Activated CD8-positive, alpha-beta T cell treated with anti-CD3 and anti-CD28 coated beads for 36 hours (primary cell): ENCODE measurements at places on chromosomes 2 and 18.

DNA sequence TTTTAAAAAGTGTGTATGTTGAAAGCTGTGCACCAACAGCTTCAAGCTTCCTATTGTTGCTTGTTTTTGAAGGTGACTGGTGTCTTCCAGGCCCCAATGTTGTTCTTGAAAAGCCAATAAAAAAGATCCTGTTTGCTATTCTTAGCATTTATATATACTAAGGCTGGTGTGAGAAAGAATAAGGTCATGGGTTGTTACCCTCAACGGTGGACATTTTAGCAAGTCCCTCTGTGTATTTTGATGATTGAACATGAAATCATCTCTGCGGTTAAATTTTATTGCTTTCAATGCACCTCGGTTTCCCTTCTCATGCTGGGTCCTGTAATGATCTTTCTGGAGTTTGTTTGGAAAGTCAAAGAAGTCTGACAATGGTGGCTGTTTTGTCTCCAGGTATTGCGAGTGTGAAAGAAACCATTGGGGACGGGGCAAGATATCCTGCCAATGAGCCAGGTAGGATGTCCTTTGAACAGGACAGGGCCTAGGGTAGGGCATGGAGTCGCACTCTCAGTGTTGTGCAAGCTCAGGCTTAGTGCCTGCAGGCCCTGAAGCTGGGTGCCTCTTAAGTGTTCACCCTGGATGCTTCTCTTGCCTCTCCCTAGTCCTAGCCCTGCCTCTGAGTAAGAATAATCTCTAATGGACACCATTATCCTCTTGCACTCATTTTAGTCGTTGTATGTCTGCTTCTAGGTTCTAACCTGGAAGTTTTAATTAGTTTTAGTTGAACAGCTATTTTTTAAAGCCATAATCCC is 16.0 kb upstream of the KLF7 start:
- DNase-seq = no peak

DNA sequence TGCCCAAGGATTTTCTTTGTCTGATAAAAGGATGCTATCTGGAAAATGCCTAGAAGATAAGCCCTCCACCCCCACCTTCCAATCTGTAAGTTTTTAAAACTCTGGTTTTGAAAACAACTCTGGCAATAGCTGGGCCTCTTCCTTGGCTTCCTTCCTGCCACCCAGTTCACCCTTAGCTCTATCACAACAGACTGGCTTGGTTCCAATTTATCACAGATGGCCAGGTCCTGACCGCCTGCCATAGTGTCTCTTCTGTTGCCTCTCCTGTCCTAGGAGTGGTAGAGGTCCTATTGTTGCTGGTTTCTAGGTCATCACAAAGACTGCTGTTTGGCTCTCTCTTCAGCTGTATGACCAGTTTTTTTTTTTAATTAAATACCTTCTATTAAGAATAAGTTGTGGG is 1727.9 kb upstream of the SLC39A10 start:
- DNase-seq = no peak

DNA sequence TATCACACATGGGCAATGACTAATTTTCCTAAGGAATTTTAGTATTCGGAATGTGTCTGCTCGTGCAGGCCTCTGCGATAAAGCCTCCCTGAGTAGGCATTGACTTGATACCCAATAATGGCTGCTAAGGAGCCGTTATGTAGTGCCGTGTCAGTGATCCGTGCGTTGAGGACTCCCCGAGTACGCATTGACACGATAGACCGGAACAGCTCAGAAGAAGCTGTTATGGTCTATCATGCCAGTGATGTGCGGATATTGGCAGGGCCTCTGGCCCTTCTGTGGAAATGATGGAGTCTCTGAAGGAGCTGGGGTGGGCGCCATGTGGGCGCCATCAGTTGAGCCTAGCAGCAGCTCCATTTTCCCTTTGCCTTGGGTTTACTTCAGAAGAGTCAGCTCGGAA is 29.1 kb downstream of the ZEB2 start:
- no peak for DNase-seq

DNA sequence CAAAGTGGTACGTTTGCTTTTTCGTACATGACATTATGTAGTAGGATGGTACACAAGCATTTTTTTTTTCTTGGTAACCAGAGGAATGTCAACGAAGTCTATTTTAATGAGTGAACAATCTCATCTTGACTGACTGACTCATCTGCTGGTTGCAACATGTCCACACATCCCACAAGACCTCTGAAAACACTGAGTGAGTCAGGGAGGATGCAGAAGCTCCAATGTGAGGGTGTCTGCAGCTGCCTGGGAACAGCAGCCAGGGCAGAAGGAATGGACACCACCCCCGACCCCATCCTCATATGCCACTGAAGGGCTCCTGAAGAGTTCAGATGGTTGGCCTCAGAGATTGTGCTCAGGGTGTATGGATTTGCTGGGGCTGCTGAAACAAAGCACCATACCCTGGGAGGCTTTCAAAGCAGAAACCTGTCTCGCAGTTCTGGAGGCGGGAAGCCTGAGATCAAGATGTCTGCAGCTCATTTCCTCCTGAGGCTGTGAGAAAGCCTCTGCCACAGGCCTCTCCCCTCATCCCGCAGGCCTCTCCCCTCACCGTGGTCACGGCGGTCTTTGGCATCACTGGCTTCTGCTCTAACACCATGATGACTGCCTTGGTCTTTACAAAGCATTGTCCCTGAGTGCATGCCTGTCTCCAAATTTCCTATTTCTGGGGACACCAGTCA is 124.6 kb downstream of the LRATD1 start:
- no peak for DNase-seq

DNA sequence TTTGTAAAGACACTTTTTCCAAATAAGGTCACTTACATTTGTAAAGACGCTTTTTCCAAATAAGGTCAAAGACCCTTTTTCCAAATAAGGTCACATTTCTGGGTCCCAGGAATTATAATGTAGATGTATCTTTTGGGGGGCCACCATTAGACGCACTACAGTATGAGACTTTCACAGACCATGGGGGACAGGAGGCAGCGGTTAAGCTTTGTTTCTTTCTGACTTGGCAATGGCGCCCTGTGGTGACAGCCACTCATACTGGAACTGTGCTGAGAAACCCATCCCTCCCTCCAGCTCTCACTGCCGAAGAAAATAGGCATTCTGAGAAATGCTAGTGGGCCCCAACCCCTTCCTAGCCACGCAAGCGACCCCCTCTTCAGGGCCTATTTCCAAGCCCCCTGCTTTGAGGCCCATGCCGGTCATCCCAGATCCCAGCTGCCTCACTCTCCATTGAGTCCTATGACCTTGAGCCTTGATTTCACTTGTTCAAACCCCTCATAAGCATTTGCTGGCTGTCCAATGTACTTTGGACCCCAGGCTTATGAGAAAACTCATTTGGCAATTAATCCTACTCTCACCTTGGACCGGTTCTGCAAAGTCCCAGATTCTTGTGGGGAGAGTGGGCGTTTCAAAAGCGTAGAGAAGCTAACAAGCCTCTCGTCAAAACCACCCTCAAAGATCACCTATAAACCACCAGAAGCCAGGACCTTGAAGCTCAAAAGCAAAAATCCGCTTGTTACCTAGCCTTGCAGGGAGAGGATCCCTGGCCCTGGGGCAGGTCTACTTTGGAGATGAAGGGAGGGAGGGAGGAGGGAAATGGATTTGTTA is 11.3 kb upstream of the SPATA3 start:
- DNase-seq = peak; percentile 90

DNA sequence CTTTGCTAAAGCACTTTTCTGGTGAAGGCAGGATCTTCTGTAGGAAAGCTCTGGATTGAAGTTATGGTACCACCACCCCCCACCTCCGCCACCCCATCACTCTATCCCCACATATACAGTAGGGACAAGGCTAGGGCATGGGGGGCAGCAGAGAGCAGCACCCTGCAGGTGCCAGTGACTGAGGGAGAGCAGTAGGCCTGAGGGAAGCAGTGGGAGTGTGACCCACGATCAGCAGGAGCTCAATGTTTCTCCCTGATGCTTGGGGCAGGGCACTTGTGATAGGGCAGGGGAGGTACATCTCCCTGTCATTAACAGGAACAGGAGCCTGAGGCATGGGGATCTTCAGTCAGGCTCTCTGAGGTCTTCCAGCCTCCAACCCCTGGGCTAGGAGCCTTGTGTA is 121.6 kb downstream of the ZFP36L2 start:
- DNase-seq = no peak

DNA sequence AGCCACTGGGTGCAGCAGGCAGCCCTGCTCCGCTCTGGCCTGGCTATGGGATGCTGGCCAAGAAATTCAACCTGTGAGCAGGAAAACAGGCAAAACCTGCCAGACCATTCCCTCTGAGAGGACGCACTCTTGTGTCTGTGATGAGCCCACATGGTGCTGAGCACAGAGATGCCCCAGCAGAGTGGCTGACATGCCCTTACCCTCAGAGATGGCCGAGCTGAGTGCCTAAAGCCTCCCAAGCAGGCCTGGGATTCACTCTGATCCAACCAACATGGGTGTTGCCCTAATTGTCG is 34.3 kb upstream of the TAF1B start:
- no peak for DNase-seq

DNA sequence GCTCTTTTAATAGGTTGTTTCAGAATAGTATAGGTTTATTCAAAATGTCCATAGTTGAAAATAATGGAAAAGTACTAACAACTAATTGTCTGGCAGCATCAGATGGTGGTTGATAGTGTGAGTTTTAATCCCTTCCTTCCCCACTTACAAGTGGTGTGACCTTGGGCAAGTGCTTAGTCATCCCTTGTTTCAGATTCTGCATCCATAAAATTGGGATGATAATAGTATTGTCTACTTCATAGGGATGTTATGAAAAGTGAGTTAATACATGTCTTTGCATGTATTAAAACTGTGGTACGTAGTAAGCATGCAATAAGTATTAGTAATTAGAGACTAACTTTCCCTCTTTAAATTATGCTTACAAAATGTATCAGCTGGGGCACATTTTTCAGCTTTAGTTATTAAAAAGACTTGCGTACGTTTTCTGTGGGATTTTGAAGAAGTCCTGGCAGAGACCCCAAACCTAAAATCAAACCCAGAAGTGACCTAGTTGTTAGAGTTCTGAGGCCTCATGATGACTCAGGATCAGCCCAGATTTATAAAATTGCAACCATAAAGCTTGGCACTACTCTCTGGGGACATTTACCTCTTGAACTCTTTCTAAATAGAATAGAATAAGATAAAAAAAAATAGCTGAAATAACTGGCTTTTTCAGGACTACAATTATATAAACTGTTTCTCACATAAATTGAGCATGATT is 8.6 kb downstream of the ITGA4 start:
- DNase-seq = no peak

DNA sequence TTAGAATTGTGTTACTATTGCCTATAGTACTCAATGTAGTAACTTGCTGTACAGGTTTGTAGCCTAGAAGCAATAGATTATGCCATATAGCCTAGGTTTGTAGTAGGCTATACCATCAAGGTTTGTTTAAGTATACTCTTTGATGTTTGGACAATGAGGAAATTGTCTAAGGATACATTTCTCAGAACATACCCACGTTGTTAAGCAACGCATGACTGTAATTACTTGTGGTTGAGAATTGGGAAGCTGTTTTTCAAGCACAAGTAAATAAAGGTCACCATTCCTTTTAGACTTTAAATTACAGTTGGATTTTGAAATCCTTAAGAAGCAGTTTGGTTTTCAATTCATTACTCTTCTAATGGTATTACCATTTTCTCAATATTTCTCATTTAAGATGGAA is 89.8 kb upstream of the KCNH7 start:
- DNase-seq = no peak

DNA sequence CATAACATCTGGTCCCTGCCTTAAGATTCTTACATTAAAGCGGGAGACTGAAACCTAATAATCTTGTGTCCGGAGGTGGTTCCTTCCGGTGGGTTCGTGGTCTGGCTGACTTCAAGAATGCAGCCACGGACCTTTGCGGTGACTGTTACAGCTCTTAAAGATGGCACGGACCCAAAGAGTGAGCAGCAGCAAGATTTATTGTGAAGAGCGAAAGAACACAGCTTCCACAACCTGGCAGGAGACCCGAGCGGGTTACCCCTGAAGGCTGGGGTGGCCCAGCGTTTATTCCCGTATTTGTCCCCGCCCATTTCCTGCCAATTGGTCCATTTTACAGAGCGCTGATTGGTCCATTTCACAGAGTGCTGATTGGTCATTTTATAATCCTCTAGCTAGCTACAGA is 122.3 kb upstream of the SIX2 start:
- DNase-seq = no peak

- DNase-seq = no peak
Measured at GRCh38 chr2:22817197-22817596, 567.8 kb upstream of the KLHL29 start.
